ENCODE measurements at places on chromosomes 16 and 17.

- DNase-seq: no peak
Observed at GRCh38 chr16:4200781-4201137, 41.1 kb downstream of the SRL start.

DNA sequence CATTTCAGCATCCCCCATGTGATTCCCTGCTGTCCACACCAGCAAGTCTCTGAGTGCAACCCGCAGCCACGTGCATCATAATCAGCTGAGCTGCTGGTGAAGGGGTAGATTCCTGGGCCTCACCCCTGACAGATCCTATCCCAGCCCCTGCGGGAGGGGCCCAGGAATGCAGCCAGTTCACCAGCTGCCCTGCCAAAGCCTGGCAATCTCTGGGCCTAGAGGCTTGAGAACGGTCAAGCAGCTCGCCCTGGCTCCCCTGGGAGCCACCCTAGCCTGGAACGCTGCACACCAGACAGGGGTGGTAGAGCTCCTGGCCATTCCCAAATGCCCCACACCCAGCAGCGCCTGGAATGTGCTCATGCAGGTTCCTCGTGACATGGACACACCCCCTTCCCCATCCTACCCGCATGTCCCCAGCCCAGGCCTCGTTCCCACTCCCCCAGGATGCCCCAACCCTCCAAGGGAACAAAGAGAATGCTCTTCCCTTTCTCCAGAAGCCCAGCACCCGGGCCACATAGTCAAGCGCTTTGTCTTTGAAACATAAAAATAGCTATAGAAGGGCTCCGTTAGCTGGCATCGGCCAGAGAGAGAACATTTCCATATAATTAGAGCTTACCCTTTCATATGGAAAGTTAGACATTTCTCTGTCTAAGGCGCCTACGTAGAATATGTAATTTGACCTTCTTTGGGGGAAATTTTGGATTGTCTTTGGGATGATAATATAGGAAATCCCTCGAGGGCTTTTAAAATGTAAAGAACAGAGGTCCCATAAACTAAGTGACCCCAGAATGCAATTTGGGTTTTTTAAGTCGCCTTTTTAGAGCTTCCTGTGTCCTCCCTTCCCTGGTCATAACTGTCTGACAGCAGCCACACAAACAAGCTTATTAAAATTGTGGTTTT is 3.4 kb downstream of the CEP295NL start:
- DNase-seq: no peak

DNA sequence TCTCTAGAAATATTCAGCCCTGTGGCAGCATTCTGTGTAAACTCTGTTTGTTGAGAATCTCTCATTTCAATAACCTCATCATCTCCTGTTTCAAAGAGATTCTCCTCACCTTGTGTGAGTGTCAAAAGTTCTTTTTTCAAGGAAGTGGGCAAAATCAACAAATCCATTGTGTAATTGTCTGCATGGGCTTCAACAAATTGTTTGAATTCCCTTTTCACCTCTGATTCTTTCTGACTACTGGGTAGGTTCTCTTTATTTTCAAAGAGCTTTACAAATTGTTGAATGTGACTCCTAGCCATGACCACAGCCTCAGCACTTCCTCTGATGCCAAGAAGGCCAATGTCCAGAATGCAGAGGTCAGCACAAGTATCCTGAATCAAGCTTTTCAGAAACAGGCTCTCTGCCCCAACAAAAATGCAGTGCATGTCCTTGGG is 48.0 kb downstream of the N4BP1 start:
- no peak for DNase-seq

DNA sequence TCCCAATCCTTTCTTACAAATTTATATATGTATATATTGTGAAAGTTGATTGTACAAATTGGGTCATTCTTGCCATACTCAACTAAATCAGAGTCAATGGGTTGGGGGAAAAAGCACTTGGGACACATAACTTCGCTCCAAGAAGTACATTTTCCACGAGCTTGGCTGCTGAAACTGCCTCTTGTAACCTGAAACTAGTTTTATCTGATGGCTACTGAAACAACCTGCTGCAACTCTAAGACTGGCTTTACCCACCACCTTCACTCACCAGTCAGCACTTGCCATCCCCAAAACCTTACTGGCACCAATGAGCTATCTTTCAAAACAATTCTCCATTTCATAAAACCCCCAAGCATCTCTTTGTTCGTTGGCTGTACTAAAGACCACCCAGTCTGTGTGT is 14.5 kb upstream of the MYCBPAP start:
- DNase-seq: no peak

DNA sequence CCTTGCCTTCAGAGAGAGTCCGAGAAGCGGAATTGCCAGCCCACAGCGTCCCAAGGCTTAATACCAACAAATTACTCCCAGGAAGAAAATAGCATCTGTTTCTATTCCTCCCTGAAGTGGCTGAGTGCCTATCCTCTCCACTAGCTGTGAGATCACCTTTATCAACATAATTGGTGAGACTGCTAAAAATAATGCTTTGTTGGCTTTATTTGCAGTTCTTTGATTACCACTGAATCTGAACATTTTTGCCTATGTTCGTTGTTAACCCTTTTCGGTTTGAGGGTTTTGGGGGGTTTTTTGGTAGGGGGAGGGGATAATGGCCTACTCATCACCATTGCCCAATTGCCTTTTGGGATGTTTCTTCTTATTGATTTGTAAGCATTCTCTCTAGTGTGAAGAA is 31.0 kb downstream of the MMP15 start:
- no peak for DNase-seq

DNA sequence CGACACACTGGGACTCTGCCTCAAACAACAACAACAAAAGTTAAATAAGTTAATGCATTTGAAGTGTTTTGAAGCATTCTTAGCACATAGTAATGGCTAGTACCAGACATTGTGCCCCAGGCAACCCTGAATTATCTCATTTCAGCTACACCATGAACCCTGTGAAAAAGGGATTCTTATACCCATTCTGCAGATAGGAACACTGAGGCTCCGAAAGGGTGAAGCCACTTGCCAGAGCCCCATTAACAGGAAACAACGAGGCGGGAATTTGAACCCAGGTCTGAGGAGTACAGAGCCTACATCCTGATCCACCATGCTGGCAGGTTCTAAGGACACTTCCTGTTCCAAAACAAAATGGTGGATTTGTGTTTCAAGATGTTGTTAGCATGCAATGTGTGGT is 9.2 kb downstream of the GPR139 start:
- no peak for DNase-seq

GRCh38 chr17:77049440-77049839 is 91.3 kb upstream of the SEC14L1 start:
- no peak for DNase-seq

- no peak for DNase-seq
Observed at GRCh38 chr16:66131156-66131807, 235.2 kb upstream of the CDH5 start.

DNA sequence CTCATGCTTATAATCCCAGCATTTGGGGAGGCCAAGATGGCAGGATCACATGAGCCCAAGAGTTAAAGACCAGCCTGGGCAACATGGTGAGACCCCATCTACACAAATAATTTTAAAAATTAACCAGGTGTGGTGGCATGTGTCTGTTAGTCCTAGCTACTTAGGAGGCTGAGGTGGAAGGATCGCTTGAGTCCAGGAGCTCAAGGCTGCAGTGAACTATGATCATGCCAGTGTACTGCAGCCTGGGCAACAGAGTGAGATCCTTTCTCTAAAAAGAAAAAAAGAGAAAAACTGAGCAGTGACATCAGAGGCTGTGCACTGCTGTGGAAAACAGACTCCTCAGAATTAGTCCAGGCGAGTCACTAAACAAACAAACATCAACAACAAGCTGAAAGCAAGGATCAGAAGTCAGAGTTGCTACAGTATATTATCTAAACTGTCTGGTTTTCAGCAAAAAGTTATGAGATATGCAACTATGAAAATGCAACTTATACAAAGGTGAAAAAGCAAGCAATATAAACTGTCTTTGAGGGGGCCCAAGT is 39.3 kb downstream of the CBFB start:
- no peak for DNase-seq

DNA sequence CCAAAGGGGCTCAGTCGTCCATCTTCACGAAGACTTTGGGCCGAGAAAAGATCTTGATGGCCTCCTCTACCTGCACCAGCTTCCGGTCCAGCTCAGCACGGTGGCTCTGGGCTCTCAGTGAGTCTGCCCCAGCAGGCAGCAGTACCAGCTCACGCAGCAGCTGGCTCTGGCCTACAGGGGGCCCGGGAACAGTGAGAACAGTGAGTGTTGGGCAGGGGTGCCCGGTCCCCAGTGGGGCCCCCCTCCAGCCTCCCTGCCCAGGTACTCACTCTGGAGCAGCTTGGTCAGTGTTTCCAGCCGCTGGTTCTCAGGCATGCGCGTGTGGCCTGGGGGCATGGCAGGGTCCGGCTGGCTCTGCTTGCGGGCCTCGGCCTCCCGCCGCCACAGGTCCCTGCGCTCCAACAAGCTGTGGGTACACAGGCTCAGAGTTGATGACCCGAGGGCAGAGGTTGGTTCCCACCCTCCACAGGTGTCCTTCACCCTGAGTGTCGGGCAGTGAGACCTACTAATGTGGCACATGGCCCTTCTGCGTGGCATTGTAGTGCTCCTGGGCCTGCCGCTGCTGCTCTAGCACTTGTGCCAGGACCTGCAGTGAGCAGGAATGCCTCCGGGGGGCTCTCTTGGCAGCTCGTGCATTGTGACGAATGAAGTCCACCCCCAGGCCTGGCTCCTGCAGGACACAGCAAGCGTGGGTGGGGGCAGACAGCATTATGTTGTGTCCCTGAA is 2.6 kb downstream of the PARD6A start:
- no peak for DNase-seq

- DNase-seq: no peak
Observed at GRCh38 chr17:46986366-46986765, 7.3 kb upstream of the RPRML start.

DNA sequence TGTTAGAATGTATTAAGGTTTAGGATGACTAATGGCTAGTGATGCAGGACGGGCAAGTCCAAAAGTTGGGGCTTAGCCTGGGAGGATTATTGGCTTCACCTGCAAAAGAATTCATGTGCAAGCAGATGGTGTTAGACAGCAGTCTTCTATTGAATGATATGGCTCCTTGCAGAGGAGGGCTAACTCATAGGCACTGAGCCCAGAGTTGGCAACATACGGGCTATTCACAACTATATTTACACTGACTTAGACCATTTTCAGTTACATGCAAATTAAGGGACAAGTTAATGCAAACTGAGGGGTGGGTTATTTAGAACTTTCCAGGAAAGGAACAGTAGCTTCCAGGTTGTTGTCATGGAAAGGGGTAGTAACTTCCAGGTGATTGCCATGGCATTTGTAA is 1017.1 kb upstream of the EEF2KMT start:
- no peak for DNase-seq

DNA sequence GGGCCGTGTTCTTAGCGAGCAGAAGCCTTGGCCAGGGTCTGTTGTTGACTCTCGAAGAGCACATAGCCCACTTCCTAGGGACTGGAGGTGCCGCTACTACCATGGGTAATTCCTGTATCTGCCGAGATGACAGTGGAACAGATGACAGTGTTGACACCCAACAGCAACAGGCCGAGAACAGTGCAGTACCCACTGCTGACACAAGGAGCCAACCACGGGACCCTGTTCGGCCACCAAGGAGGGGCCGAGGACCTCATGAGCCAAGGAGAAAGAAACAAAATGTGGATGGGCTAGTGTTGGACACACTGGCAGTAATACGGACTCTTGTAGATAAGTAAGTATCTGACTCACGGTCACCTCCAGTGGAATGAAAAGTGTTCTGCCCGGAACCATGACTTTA is 18.5 kb downstream of the RSPRY1 start:
- DNase-seq: no peak

- no peak for DNase-seq
Observed at GRCh38 chr17:80918731-80919130, 72.9 kb upstream of the CHMP6 start.

- no peak for DNase-seq
Observed at GRCh38 chr17:56322991-56323390, 169.7 kb downstream of the ANKFN1 start.

DNA sequence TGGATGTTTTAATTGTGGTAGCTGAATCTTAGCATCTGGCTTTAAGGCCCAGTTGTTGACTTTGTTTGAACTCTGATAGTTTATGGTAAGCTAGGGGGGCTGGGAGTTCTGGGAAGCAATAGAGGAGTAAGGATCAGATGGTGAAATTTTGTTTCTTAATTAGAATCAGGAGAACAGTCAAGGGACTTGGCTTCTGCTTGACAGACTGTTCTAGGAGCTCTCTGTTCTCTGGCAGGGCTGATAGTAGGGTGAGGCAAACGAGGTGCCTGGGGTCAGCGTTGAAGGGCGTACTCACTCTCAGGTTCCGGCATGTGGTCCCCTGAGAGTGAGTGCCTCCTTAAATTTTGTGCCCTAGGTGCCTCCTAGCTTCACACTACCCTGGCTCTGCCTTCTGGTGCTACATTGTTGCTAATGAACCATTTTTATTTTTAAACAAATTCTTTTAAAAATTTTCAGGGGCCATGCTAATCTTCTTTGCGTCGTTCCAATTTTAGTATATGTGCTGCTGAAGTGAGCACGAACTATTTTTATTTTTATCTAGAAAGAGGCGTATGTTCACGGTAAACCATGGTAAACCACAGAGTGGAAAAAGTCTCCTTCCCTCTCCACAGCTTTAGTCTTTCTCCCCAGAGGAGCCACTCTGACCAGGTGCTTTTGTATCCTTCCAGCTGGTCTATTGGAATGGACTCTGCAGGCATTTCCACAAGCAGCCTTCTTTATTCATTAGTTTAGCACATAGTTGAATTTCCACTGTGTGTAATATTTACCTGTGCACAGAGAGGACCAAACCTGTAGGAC is 19.7 kb downstream of the SLC7A6 start:
- no peak for DNase-seq

- DNase-seq: no peak
Observed at GRCh38 chr17:62156949-62157348, 91.9 kb upstream of the MED13 start.

DNA sequence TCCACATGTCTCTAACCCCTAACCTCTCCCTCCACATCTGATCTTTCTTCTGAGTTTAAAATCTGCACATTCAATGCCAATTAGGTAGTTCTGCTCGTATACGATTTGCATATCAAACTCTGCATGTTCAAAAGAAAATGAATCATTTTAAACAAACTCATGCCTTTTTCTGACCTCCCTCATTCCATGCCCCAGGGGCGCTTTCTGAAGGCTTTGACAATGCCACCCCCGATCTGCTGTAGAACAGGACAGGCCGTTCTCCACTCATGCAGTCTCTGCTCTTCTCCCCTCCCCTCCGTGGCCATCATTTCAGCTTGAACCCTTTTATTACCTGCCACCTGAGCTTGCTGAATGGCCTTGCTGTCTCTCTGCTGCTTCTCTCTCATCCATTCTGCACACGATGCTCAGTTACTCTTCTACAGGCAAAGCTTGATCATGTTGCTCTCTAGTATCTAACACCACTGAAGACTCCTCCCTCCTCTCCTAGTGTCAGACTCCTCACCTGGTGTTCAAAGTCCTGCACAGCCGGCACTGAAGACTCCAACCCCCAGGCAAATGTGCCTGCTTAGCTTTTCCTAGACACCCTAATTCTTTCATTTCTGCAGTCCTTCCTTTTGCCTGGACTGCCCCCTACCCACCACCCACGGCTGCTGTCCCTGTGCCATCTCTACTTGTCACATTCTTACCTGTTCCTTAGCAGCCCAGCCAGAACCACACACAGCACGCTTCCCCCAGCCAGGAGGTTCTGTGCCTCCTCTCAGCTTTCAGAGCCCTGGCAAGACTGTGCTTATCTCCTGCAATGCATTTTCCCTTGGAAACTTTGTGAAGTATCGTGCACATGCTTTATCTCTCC is 6.2 kb downstream of the TMEM238L start:
- DNase-seq: no peak

- no peak for DNase-seq
Observed at GRCh38 chr17:43832168-43832975, 574 bp downstream of the MPP3 start.

Data from T-helper 2 cell (primary cell).